Fibroblast of skin of abdomen (primary cell): ENCODE measurements at places on chromosomes 16 and 17.

GRCh38 chr17:76369804-76370203 is 14.6 kb upstream of the SPHK1 start:
- peak; percentile 52 for DNase-seq

DNA sequence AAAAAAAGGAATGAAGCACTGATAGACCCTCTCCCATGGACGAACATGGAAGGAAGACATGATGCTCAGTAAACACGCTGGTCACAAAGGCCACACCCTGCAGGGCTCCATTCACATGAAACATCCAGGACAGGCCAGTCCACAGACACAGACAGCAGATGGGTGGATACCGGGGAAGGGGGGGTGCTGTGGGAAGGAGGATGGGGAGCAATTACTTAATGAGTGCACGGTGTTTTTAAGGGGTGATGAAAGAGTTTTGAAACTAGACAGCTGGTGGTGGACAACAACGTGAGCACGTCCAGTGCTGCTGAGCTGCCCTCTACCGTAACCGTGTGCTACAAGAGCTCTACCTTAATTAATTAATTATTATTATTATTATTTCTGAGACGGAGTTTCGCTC is 6.0 kb upstream of the SLC16A3 start:
- no peak for DNase-seq

DNA sequence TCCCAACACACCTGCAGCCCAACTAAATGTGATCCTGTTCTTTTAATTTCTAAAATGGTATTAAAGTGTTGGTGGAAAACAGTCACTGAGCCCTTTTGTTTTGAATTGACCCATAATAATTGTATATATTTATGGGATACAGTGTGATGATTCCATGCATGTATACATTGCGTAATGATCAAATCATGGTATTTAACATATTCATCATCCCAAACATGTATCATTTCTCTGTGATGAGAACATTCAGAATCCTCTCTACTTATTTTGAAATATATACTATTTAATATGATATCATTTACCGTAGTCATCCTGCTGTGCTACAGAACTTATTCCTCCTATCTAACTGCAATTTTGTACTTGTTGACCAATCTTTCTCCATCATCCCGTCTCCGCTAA is 14.0 kb upstream of the MYH10 start:
- DNase-seq = no peak

GRCh38 chr17:4186357-4186881 is 43.4 kb downstream of the CYB5D2 start:
- DNase-seq = no peak

DNA sequence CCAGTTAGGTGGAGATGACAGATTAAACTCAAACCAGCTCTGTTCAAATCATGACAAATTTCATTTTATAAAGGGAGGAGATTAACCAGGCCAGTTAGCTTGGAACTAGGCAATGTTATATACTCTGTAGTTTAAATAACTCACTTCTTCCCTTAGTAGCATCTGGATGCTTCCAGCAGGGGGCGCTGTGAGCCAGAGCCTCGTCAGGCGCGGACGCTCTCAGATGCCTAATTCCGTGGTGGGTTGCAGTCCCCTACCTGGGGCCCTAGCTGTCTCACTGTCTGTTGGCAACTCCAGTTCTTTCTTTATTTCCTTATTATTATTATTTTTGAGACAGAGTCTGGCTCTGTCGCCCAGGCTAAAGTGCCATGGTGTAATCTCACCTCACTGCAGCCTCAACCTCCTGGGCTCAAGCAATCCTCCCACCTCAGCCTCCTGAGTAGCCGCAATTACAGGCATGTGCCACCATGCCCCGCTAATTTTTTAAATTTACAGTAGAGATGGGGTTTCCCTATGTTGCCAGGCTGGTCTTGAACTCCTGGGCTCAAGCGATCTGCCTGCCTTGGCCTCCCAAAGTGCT is 17.3 kb upstream of the WFDC1 start:
- DNase-seq = peak; percentile 36

- no peak for DNase-seq
Observed at GRCh38 chr17:36129616-36130015, 26.0 kb downstream of the CCL4 start.
